ENCODE measurements at places on chromosomes 1 and 21.

- DNase-seq, result no peak
Observed at GRCh38 chr21:41220208-41220733, 52.3 kb downstream of the BACE2 start.

DNA sequence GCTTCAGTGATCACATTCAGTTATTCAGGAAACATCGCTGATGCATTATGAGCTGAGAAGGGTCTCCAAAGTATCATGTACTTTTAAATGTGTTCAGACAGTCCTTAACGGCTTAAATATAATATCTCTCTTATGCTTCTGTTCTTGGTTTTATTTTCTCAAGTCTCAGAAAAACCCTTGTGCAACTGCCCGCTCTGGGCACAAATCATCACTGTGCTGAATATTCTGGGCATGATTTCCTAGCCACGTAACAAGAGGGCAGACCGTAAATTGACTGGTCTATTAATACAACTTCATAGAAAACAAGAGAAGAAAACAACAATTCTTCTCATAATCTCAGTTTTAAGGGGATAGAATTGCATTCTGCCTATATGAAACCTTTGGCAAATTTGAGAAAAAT is 96.5 kb upstream of the EXO1 start:
- DNase-seq, result no peak

GRCh38 chr1:99445486-99445885 is 181.2 kb downstream of the PLPPR4 start:
- no peak for DNase-seq

- DNase-seq, result no peak
Observed at GRCh38 chr1:820962-821361, 102.8 kb upstream of the SAMD11 start.

DNA sequence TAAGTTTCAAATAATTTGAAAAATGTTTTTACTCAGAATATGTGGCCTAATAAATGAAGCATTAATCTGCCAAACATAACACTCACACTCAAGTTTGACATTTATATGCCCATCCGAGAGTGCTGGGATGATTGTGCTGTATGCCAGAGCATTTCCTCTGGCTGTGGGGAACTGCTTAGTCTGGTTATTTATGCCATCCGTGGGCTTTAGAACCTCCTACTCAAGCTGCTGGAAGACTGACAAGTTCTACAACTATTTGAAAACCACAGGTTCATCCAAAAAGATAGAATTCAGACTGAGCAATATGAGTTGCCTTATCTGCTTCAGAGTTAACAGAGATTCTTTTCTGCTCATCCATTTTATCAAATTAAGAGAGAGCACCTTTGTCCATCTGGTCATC is 25.9 kb downstream of the PCNX2 start:
- DNase-seq, result no peak

DNA sequence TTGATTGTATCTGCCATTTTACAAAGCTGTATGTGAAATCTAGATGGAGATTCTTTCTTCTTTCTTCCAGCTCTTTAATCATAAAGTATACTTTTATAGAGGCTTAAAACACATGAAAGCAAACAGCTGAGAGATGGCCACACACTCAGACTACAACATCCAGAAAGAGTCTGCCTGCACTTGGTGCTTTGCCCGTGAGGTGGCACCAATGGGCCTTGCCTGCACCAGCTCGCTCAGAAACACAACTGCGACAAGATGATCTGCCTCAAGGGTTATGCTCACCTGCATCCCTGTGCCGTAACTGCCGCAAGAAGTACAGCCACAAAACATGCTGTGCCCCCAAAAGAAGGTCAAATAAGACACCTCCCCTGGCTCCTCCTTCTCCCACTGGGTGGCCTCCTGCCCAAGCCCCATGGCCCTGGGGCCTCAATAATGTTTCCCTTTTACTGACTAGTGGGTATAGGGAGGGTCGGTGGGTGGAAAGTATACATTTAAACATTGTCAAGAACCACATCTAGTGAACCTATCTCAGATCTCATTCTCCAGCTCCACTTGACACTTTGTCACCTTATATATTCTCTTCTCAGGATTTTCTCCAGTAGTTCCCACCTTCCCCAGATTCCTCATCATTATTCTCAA is 66.7 kb upstream of the ANGPTL3 start:
- no peak for DNase-seq

DNA sequence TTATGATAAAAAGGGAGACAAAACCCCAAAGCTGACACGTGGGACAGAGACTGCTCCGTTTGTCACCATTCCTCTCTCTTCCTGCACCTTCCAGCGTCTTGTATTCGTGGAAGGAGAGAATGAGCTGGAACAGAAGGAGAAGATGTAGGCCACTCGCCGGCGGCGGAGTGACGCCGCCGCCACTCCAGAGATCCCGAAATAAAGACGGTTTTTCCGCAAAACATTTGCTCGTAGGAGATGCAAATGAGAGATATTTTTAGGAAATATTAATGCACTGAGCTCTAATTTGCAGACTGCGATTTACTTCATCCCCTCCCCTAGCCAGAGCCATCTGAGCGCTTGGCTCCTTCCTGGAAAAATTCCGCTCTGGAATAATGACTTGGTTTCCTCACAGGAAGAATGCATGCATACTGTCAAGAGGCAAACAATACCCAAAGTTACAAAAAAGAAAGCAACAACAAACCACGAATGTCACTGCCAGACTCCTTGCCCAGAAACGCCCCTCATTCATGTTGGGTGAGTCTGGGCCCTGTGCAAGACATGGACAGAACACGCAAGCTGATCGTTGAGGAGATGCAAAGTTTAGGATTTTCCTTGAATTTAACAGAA is 18.0 kb upstream of the ADARB1 start:
- DNase-seq, result no peak

Data from NCI-H774 (cell line).